CD4-positive, CD25-positive, alpha-beta regulatory T cell (primary cell): ENCODE measurements at places on chromosomes 3 and 15.
A peak's percentile ranks its signal among the peaks of the same experiment; 100 is the strongest.

GRCh38 chr3:73234354-73235014 lies 173.0 kb downstream of the EBLN2 start:
- DNase-seq, result no peak

GRCh38 chr3:71008350-71008935 lies 575.1 kb downstream of the FOXP1 start:
- no peak for DNase-seq

DNA sequence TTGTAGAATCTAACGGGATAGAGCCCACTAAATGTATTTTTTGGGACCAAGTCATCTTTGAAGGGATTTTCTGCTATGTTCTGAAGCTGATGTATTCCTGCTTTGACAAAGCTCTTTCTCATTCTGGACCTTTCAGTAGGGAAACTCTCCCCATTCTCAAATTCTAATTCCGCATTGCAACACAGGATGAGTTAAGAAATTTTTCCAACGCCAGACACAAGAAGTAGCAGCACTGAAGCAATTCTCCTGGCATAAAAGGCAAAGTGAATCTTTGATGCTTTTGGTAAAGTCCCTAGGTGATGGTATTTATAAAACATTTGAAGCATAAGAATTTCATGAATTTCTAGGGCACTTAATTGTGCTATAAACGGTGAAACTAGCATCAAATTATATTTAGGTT lies 76.8 kb downstream of the ZPLD1 start:
- no peak for DNase-seq

DNA sequence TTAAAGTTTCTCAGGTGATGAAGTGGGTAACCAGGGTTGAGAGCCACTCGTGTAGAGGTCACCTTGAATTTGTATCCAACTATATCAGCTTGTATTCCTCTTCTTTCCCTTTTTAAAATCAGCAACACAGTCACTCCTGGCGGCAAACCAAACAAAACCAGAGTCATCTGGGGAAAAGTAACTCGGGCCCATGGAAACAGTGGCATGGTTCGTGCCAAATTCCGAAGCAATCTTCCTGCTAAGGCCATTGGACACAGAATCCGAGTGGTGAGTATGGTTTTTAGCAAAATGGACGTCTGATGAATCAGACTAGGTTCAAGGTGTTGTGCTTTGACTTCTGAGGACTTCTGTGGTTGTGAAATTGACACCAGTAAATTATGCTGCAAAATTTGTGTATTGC lies 3.9 kb downstream of the RPL35A start:
- no peak for DNase-seq

GRCh38 chr15:38587214-38587613 lies 22.6 kb upstream of the RASGRP1 start:
- DNase-seq, result no peak

GRCh38 chr15:83275412-83275811 lies 9.1 kb downstream of the BNC1 start:
- no peak for DNase-seq

- no peak for DNase-seq
These were observed 125.5 kb downstream of the NSMCE3 start for GRCh38 chr15:29143909-29144635.

DNA sequence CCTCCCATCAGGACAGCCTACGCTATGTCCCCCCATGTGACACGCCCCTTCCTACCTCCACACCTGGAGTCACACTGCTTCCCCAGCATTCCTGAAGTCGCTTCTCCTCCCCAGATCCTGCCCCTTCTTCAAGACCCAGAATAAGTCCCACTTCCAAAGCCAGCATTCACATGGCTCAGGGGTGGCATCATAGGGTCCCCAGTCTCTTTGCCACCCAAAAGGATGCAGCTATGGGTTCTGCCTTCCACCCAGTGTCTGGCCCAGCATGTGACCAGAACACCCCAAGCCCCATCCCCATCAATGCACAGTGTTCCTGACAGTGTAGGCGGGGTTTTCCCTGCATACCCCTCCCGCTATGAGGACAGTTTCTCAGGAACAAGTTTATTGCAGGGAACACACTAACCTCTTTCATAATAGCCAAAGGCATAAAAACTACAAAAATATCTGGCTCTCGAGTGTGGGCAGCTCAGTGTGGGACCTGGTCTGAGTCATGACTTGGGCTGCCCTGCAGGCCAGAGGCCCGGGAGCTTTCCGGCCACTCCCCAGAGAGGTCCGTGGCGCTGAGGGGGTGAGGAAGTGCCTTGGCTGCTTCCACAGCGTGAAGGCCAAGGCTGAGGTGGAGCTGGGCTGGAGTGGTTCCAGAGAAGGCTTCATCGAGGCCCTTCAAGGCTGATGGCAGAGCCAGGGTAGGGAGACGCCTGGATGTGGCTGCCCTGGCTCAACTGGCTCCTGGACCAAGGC lies 5.8 kb downstream of the ISLR start:
- no peak for DNase-seq

DNA sequence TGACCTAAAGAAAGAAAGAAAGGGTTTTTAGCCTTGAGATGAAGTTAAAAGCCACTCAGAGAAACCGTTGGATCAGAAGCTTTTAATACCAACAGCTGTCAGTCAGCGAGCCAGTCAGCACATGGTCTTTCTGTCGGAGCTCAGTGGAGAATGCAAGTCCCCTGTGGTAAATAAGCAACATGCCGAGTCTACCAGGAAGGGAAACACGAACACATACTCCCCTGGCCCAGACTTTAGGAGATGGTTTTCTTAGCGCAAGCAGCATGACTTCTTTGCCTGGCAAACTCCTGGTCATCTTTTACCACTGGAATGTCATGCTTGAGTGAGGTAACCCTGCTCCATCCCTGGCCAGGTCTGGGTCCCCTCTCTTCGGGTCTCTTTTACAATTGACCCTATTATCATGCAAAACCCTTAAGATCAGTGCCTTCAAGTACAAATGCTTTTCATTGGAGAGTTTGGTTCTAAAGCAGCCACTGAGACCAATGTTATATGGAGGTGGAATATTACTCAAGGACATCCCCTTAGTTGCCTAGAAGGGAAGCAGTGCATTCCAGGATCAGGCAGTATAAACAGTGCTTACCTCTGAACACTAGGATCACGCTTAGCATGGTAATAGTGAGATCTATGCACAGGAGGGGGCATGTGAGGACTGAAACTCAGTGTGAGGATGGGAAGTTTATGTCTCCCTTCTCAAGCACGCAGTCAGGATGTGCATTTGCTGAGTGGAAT lies 28.2 kb downstream of the SLCO3A1 start:
- DNase-seq, result no peak

DNA sequence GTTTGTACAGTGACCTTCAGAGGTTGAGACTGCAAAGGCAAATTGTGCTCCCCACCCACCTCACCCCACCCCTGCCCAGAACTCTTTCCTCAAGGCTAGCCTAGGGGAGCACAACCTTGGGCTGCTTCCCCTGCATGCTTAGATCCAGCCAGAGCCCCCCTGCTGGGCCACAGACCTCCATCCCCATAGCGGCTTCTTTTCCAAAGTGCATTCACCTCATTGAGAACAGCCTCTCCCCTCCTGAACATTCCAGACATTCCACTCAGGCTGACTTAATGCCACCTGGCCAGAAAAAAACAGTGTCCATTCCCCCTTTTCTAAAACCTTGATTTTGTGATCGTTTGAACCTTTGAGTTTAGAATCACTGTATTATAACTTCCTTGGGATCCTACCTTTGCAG lies 124.4 kb upstream of the TOPAZ1 start:
- DNase-seq, result no peak

- DNase-seq, result no peak
These were observed 40.1 kb downstream of the ANAPC13 start for GRCh38 chr3:134445636-134446035.

DNA sequence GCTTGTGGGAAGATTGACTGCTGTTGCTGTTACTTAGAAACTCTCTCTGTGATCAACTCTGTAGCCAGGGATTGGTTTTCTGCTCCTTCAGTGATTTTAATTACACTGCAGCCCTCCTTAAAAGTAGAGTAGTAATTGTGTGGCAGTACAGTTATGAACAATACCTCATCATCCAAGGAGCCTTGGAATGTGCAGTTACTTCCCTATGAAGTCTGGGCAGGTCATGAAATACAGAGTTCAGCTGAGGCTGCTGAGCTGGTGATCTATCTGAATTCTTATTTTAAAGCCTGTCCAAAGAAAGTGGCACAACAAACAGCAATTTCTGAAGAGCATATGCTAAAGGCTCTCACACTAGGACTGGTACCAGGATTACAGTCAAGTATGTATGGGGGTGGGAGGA lies 37.4 kb upstream of the MRPL3 start:
- DNase-seq, result no peak

- no peak for DNase-seq
These were observed 422.2 kb downstream of the TBC1D5 start for GRCh38 chr3:17320266-17320665.

DNA sequence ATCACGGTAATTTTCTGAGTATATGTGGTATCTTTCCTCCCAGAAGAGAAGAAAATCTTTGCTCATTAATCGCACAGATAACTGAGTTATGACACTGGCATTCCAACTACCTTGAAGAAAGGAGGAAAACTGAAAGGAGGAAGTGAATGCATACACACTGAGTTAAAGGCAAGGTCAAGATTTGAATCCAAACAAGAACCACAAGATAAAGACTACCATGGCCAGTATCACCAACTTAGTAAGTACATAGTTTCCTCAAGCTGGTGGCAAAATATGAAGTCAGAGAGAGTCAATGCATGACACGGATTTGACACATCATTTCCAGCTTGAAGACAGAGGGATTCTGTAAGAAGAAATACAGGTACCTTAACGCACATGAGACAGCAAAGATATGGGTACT lies 287.5 kb downstream of the ULK4 start:
- no peak for DNase-seq

GRCh38 chr3:166637984-166638530 lies 742.0 kb downstream of the ZBBX start:
- no peak for DNase-seq

DNA sequence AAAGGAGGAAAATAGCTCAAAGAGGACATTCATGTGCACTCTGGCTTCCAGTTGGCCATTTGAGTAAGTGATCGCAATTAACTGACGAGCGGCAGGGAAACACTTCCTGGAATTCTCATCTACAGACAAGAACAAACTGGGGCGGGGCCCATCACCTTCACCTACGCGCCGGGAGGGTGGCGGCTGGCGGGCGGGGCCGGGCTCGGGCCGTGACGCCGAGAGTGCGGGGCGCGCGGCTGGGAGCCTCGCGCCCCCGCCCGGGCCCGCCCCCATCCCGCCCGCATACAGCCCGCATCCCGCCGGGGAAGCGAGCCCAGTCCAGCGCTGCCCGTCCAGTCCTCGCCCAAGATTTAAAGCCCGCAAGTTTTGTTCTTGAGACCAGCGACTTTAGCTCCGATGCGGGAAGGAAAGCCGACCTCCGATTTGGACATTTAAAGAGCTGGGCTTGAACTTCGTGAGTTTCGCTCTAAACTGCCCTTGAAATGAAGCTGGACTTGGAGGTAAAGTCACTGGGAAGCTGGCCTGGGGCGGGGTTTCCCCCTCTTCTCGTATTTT lies at the start of gene B3GNT5:
Gene B3GNT5 (plus strand): TSS at position 281 of the 555 bp plus-strand sequence. CDS start 16,546 bp downstream, outside the sequence.
- peak; percentile 52 for DNase-seq

DNA sequence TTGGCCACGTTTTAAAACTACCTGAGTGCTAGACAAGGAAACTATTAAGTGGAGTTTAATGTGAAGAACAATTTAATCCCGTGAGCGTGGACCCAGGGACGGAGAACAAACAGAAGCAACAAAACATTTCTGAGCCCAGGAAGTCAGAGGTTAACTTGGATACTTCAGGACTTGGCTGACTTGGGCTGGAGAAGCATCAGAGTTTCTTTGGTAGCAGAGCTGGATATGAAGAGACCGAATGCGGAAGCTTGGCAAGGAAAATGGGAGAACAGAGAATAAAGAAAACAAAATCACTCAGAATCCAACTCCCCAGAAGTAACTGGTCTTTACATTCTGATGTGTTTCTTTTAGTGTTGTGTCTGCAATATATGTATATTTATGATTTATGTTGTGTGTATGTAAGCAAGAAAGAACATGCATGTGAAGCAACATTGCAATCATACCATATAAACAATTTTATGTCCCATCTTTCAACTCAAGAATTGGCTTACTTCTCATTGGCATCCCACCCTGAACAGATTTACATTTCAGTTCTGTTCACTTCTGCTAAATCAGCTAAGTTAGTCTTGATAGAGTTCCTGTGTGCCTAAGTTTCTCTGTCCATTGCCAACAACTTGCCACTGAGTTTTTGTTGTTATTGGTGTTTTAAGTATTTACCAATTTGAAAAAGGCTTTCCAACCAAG lies 17.2 kb upstream of the PLOD2 start:
- no peak for DNase-seq

GRCh38 chr15:69810431-69811354 lies 287.0 kb downstream of the TLE3 start:
- DNase-seq, result no peak

- no peak for DNase-seq
These were observed 120.0 kb upstream of the FRMD4B start for GRCh38 chr3:69505770-69506407.

DNA sequence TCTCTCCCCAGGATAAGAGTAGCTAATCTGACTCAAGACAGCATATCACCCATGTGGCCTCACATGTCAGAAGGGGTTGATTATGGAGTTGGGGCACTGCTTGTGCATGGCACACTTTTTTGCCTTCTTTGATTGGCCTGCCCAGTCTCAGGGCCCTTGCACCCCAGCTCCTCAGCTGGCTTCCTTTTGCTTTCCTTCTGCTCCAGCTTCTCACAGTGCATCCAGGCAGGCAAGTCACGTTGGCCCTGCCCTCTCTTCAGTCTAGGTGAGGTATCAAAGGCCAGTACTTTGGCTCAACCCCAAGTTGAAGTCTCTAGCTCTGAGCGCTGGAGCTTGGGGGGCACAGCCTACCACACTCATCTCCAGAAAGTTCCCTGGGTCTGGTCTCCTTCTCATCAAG lies 42.2 kb downstream of the NGRN start:
- no peak for DNase-seq

DNA sequence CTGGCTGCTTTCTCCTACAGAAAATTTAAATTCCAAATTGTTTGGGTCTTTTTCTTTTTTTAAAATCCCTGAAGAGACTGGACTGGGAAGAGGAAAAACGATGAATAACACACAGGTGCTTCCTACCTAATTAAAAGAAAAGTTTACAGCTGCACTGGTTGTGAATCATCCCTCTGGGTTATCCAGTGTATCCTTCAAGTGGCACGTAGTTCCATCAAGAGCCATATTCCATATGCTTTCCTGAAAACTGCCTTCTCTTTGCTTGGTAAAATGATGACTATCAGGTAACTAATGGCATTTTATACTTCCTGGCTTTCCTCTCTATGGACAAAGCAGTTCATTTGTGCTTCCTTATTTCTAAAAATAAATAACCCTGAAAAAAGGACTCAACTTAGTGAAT lies 123.2 kb downstream of the MAGI1 start:
- no peak for DNase-seq

GRCh38 chr15:67042551-67043142 lies 22.8 kb upstream of the SMAD3 start:
- no peak for DNase-seq

DNA sequence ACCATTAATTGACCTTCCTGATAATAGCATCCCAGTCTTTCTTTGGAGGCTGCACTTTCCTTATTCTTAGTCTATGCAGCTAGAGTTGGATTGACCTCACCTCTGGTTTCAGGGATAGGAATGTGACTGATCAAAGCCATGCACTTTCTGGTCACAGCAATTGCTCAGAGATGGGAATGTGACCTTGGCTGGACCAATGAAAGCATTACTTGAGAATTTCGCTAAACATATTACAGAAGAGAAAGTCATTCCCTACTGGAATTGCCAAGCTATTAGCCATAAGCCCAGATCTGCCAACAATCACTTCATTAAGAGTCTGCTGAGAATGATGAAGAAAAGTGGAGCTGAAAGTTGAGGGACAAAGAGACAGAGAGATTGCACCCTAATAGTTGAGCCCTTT lies 32.7 kb downstream of the RTP1 start:
- no peak for DNase-seq
